Lower lobe of right lung (tissue), 2 donors: ENCODE measurements at places on chromosomes 7 and 10. TPM values are rescaled to one million over a fixed set of nuclear protein-coding genes. Genes with fewer than 3 reads are reported as not detected.

Gene CC2D2B
- total RNA-seq: 1.6 TPM

Gene GNAT3
- not detected for total RNA-seq

Gene UNCX
- not detected for total RNA-seq

Gene FFAR4
- total RNA-seq: 13.7 TPM

Gene SEC24C
- 71.4 TPM for total RNA-seq

Gene ADRB1
- total RNA-seq: 35.6 TPM

Gene AHCYL2
- 91.0 TPM for total RNA-seq

DNA sequence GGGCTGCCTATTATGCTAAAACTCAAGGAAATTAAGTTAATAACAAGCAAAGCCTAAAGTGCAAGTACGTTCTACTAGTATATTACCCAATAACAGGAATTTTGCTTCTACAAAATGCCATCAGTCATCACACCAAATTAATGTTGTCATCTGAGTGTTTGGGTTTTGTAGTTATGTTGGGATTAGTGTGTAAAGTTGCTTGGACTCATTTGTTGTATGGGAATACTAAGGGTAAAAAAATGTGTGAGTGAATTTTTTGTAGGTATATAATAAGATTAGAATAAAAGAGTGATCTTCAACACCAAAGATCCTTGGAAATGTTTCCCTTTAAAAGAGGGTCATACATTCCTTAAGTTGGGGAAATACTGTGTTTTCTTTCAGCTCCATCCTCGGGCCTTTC is 38.6 kb downstream of the NRP1 start:
- no peaks in the 10 kb centered on the region for H3K27me3 ChIP-seq
- DNase-seq: no peak
- no peak overlapping the region for H3K4me3 ChIP-seq
- H3K27ac ChIP-seq: no peak overlapping the region

GRCh38 chr7:137360087-137360679 is 16.6 kb upstream of the PTN start:
- no peak overlapping the region for H3K4me3 ChIP-seq
- DNase-seq: no peak
- no peak overlapping the region for H3K27ac ChIP-seq
- no peaks in the 10 kb centered on the region for H3K4me1 ChIP-seq
- H3K36me3 ChIP-seq: no peaks in the 10 kb centered on the region

- no peaks in the 10 kb centered on the region for H3K36me3 ChIP-seq
- H3K4me1 ChIP-seq: peaks cover 14% of the 10 kb centered on the region
- DNase-seq: peak; percentile 83
- H3K4me3 ChIP-seq: peak overlapping the region; percentile 6
- H3K27me3 ChIP-seq: no peaks in the 10 kb centered on the region
- peak overlapping the region; percentile 1 for H3K27ac ChIP-seq
Measured at GRCh38 chr10:14074062-14074884, 256.5 kb downstream of the FRMD4A start.

DNA sequence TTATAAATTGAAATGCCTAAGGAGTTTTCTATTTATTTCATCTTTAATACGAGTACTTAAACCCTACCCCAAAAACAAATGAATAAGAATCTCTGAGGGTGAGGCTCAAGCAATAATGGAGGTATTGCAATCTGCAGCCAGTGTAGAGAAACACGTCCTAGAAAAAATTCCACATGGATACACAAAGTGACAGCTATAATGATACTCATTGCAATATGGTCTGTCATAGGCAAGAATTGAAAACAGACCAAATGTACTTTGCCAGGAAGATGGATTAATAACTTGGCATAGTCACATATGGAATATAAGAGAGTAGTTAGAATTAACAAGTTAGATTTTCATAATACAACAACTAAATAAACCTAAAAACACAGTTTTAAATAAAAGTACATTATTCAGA is 440.1 kb upstream of the STEAP1 start:
- no peak for DNase-seq
- H3K36me3 ChIP-seq: no peaks in the 10 kb centered on the region
- no peaks in the 10 kb centered on the region for H3K4me1 ChIP-seq
- H3K27ac ChIP-seq: no peak overlapping the region
- H3K27me3 ChIP-seq: no peaks in the 10 kb centered on the region

GRCh38 chr10:105967256-105967655 is 1197.2 kb downstream of the SORCS1 start:
- no peak overlapping the region for H3K4me3 ChIP-seq
- H3K27ac ChIP-seq: no peak overlapping the region
- H3K4me1 ChIP-seq: no peaks in the 10 kb centered on the region
- H3K36me3 ChIP-seq: no peaks in the 10 kb centered on the region

GRCh38 chr7:5383314-5384098 is 40.1 kb downstream of the TNRC18 start:
- H3K27ac ChIP-seq: no peak overlapping the region
- H3K4me3 ChIP-seq: no peak overlapping the region
- H3K27me3 ChIP-seq: no peaks in the 10 kb centered on the region
- peaks cover 63% of the 10 kb centered on the region for H3K36me3 ChIP-seq

DNA sequence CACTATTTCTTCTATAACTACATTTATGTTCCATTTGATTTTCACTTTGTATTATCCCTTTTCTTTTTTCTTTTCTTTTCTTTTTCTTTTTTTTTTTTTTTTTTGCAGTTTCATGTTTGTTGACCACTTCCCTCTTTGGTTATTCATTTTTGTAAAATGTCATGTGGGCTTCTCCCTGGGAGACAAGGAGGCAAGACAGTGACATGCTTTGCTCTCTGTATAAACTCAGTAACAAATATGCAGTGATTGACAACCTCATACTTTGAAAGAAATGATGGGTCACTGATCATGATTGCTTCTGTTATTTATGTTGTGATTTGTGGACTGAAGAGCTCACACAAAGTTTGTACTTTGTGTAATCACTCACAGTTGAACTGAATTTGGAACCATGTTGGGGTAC is 90.2 kb upstream of the ABI1 start:
- H3K4me1 ChIP-seq: no peaks in the 10 kb centered on the region
- no peak overlapping the region for H3K27ac ChIP-seq
- no peak overlapping the region for H3K4me3 ChIP-seq
- H3K27me3 ChIP-seq: no peaks in the 10 kb centered on the region
- DNase-seq: no peak

DNA sequence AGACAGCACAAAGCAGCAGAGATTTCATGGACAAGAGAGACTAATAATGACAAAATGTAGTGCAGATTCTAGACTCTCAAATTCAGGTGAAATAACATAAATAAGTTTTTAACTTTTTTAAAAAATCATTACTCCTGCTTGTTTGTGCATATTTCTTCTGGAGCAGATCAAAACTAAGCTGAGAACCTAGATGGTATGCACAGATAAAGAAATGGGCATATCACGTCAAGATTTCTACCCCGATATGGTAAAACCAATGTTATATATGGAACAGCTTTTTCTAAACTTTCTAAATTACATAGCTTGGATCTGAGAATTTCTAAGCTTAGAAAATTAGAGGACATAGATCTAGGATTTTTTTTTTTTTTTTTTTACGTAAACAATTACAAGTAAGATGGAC is 18.2 kb downstream of the TWIST1 start:
- no peaks in the 10 kb centered on the region for H3K36me3 ChIP-seq
- no peak for DNase-seq
- H3K4me3 ChIP-seq: no peak overlapping the region
- H3K27ac ChIP-seq: no peak overlapping the region
- H3K4me1 ChIP-seq: no peaks in the 10 kb centered on the region

DNA sequence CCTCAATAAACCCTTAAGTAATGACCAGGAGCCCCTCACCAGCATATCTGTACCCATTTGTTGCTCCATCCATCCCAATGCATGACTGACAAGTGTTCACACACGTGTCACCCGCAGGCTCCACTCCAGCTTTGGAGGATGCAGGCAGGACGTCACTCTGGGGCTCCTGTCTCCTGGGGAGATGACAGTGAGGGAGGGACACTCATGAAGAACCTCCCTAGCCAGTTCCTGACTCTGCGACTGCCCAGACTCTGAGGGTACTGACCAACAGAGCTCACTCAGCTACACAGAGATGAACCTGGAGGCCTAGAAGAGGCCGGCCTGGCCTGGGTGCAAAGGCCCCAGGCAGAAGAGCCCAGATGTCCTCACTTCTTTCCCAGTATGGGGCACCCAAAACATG is 135.1 kb upstream of the RET start:
- no peaks in the 10 kb centered on the region for H3K4me1 ChIP-seq
- H3K27ac ChIP-seq: no peak overlapping the region
- no peak for DNase-seq
- peaks cover 7% of the 10 kb centered on the region for H3K27me3 ChIP-seq

DNA sequence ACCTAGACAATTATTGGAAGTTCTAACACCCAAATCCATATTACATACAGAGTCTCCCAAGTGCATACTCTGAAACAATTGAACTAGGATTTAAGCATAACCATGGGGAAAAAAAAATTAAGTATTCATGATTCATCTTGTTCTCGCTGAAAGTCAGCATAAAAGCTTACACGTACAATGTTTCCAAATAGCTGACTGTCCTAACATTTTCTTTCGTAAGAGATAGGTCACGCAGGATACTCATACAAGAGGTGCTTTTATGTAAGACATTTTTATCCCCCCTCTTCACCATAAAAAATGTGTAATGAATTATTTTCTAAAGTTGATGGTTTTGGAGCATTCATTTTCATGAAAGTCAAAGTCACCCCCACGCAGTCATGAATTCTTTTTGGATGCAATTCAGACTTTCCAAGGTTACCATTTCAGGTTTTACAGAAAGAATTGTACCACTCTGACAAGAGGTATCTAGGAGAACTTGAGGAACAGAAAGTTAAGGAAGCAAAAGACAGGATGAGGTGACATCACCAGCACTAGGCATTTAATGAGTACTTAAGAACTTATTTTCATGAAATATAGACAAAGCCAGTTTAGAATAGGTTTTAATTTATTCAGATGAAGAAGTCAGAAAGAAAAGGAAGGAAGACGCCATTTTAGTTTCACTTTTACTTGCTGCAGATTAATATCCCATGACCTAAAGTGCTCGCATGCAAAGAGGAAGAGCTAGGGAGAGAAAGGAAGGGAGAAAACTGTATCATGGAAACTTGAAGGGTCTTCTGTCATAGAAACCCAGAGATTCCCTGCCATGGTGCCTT is 55.8 kb downstream of the TMEM26 start:
- H3K36me3 ChIP-seq: no peaks in the 10 kb centered on the region
- no peaks in the 10 kb centered on the region for H3K27me3 ChIP-seq
- no peak for DNase-seq

DNA sequence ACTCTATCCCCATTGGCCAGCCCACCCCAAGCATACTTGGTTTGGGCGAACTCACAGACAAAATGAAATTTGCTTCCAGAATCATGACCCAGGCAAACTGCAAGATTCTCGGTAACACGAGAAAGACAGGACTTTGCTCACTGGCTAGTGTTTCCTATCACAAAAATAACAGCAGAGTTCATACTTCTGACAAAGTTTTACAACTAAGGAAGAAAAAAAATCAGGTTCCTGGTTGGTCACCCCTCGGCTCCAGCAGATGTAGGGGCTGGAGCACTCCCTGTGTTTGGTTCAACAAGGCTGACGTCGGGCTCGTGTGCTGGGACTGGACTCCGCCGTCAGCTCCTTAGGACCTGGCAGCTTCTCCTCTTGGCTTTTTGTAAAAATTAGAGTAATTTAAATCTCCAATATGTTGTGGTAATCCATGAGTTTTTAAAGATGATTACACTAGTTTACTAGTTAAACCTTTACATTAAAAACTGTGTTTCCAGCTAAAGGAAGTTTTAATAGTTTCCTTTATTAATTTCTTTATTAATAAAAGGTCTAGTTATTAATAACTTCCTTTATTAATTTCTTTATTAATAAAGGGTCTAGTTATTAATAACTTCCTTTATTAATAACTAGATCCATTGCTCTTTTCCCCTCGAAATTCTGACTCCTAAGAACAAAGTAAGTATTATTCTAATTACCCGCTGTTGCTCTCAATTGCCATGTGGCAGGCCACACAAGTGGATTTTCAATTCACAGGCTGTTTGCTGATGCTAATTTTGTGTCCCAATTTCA is 115.6 kb upstream of the RNF32 start:
- no peaks in the 10 kb centered on the region for H3K27me3 ChIP-seq
- H3K27ac ChIP-seq: no peak overlapping the region
- DNase-seq: no peak
- H3K4me1 ChIP-seq: no peaks in the 10 kb centered on the region
- no peak overlapping the region for H3K4me3 ChIP-seq

DNA sequence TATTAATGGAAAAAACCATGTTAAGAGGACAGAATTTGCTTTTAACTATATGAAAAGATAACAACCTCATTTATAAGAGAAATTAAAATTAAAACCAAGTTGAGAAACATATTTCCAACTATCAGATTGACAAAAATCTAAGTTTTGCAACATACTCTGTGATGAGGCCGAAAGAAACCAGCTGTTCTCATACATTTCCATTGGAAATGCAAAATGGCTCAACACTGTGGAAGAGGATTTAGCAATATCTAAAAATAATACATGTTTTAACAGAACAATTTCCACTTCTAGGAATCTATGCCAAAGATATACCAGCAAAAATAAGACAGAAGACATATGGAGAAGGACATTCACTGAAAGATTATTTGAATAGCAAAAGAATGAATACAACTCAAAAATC is 268.8 kb downstream of the DYNC1I1 start:
- H3K4me3 ChIP-seq: no peak overlapping the region
- H3K36me3 ChIP-seq: no peaks in the 10 kb centered on the region
- no peaks in the 10 kb centered on the region for H3K27me3 ChIP-seq
- DNase-seq: no peak
- no peaks in the 10 kb centered on the region for H3K4me1 ChIP-seq
- no peak overlapping the region for H3K27ac ChIP-seq

DNA sequence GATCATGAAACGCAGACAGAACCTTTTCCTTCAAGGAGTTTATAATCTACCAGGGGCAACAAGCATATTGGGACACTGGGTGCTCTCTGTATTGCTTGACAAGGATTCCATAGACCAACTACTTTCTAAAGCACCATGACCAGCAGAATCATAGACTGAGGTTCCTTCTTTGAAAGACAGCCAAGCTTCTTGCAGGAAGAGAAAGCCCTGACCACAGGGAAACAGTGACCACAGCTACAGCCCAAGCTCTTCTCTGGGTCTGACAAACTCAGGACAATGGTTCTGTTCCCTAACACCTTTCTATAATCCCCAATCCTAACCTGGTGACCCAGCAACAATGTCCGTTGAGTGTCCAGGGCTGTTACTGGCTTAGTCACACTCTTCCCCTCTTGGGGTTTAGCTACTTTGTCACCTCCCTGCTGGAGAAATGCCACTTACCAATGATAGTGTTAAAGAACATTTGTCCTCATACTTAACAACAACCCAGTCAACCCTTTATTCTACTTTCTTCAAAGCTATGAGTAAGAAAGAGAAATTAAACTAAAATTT is 155.7 kb downstream of the JAZF1 start:
- DNase-seq: no peak
- peaks cover 7% of the 10 kb centered on the region for H3K4me1 ChIP-seq
- H3K27ac ChIP-seq: no peak overlapping the region
- H3K27me3 ChIP-seq: no peaks in the 10 kb centered on the region
- H3K36me3 ChIP-seq: no peaks in the 10 kb centered on the region

DNA sequence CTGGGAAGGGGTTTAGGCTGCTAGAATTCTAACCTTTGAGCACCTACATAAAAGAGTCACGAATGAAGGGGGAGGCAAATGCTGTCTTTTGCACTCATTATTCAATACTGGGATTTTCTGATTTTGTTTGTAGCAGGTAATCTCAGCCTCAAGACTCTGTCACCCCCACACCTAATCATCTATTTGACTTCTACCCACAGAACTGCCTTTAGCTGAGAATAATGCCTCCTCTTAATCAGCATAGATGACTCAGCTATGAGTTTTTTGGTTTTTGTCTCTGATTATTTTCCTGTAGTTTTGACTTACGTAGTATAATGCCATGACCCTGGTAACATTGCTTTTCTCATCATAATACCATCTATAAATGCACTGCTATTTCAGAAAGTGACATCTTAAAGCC is 42.7 kb upstream of the CACNB2 start:
- no peaks in the 10 kb centered on the region for H3K36me3 ChIP-seq
- no peak overlapping the region for H3K4me3 ChIP-seq
- DNase-seq: no peak
- no peak overlapping the region for H3K27ac ChIP-seq
- H3K27me3 ChIP-seq: no peaks in the 10 kb centered on the region
